Stromal cell of bone marrow (primary cell): ENCODE measurements at places on chromosomes 11 and 22.
A peak's percentile ranks its signal among the peaks of the same experiment; 100 is the strongest.

DNA sequence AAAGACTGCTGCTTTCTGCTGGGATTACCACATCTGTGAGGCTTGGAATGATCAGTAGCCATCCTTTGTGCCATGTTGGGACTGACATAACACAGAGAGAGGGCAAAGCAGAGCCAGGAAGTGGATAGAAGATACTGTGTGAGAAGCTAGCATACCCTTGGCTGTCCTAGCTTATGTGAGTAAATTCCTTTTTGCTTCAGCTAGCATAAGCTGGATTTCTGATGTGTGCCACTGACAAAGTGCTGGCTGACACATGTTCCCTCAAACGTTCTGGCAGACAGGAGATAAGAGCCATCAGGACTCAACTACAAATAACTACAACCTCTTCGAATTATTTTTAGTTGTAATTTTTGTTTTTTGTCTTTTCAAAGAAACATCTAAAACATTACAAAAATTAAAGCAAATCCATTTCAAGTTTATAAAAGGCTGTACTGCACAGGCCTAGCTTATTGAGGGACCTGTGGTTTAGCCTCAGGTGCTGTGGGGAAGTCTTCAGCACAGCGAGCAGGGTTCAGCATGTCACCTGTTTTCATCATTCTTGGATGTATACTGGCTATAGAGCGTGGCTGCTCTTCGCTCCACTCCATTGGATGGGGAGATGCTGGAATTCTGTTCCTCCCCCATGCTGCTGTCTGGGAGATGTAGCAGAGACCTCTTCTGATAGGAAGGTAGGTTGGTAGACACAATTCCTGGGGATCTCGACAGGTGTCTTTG, 120.9 kb downstream of the SWAP70 start:
- DNase-seq = no peak

GRCh38 chr22:45968003-45968650, 8.8 kb downstream of the WNT7B start:
- no peak for DNase-seq

- no peak for DNase-seq
Observed at GRCh38 chr11:64787526-64788320, 9.4 kb upstream of the SF1 start.

DNA sequence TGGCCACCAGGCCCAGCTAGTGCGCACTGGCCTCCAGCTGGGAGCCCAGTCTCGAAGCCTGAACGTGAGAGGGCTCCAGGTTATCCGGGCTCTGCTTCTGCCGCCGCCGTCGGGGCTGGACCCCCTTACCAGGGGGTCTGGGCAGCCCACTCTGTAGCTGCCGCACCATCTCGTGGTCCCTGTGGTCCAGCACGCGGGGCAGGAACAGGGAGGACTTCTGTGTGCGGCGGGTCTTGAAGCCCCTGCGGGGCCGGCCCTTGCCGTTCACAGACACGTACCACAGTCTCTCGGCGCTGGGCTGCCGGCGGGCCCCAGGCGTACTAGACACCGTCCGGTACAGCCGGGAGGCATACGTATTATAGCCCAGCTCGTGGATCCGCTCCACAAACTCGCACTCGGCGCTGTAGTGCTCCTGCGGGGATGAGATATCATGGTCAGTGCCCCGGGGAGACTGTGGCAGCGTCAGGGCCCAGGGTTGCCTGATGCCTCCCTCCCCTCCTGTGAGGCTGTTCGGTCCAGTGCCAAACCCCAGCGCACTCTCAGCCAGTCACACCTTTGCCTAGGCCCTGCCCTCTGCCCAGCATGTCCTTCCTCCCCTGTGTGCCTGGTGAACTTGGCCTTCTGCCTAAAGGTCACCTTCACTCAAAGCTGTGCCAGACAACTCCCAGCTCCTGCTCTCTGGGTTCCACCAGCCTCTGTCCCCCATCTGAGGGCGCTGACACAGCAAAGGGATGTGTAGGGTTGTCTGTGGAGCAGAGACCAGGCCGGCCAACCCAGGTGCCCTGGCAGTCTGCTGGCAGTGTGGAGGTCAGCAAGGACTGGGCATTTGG, 8.7 kb downstream of the FGF3 start:
- DNase-seq = no peak

GRCh38 chr11:66293777-66294625, 2.3 kb downstream of the TMEM151A start:
- DNase-seq = no peak

DNA sequence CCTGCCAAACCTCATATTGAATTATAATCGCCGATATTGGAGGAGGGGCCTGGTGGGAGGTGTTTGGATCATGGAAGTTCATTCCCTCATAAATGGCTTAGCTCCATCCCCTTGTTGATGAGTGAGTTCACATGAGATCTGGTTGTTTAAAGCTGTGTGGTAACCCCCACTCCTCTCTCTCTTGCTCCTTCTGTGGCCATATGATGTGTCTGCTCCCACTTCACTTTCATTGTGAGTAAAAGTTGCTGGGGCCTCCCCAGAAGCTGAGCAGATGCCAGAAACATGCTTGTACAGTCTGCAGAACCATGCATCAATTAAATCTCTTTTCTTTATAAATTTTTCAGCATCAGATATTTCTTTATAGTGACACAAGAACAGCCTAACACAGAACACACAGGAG, 929.0 kb upstream of the FAT3 start:
- DNase-seq = no peak

DNA sequence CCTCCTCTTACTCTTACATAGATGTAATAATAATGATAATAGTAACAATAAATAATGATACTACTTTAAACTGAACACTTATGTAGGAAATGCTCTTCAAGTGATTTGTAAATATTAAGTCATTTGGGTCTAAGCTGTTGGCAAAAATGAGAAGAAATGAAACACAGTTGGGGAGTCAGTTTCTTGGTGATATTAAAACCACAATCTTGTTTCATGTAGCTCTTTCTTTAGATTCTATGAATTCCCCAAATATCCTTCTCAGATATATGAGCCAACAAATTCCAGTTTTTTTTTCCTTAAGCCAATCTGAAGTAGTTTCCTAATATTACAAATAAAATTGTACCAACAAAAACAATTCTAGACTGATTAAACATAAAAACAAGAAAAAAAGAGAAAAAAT, 1115.6 kb upstream of the CNTN5 start:
- no peak for DNase-seq

DNA sequence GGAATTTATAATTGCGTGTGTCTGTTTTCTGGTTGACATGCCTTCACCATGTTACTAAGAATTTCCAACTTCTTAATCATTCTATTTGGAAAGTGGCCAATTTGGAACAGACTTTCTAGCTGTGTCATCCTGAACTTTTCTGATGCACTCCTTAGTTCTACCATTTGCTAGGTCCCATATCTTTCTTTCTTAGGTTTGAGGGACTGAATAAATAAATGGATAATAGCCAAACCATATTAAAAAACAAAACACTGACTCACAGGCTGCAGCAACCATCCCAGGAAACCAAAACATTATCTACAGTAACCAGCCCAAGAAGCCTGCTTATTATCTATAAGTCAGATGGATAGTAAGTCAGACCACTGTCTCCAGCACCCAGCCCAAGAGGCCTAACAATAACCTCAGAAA, 57.5 kb upstream of the PLET1 start:
- DNase-seq = peak; percentile 82

DNA sequence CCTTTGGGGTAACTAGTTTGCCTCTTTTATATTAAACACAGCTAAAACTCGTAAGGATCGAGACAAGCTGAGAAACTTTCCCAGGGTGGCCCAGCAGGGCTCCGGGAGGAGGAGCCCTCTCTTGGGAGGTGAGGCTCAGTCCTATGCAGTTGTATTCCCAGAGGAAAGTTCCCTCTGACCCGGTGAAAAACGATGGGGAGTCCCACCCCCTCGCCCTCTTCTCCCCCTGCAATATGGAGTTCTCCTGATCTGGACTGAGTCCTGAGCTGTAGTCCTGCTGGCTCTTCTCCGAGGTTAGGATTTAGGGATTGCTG, 1.3 kb downstream of the NTM start:
- no peak for DNase-seq

GRCh38 chr22:32546496-32546895, 71.9 kb downstream of the FBXO7 start:
- DNase-seq = no peak

DNA sequence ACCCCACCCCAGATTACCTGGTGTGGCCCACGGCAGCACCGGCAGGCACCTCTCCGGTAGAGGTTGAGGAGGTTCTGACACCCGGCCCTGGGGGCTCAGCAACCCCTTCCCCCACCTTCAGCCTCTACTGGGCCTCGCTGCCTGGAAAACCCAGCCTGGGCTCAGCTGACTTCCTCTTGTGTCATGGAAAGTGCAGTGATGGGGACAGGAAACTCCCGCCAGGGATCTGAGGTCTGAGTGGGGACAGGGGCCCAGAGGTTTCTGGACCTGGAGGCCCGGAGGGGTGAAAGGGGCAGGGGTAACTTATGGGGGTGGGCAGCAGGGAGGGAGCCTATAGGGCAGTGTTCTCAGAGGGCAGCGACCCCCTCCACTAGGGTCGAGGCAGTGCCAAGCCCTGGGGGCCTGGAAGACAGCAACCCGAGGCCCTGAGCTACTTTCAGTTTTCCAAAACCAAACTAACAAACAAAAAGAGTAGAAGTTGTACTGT, 10.0 kb upstream of the CD5 start:
- no peak for DNase-seq

- DNase-seq = no peak
Observed at GRCh38 chr11:76704171-76704948, 33.8 kb upstream of the LRRC32 start.

DNA sequence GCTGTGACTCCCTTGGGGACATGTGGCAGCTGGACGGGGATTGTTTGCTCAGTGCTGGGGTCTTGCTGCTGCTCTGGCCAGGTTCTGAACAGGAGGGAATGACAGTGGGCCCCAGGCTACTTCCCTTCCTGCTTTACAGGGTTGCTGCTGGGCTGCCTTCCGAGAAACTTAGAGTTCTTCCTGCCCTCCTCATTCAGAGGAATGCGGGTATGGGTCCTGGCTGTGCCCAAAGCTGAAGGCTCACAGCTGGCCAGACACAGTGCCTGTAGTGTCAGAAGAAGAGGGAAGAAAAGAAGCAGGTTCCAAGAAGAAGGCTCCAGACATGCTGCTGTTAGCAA, 108.3 kb upstream of the PARVA start:
- DNase-seq = peak; percentile 25

- no peak for DNase-seq
Observed at GRCh38 chr11:61082062-61082870, 20.0 kb upstream of the CD5 start.

DNA sequence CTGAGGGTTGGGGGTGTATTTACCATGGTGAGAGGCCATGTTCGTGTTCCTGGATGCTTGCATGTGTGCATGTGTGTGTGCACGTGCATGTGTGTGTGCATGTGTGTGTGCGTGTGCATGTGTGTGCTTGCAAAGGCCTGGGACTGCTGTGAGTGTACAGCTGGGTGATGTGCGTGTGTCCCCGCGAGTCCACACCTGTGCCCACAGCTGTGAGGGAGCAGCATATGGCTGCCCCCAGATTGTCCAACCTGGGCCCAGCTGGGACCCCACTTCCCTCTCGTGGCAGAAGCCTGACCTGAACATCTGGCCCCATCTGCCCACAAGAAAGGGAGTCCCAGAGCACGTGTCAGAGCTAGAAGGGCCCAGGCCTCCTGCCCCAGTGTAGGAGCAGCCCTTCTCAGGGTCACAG, 8.4 kb upstream of the CD248 start:
- DNase-seq = no peak

DNA sequence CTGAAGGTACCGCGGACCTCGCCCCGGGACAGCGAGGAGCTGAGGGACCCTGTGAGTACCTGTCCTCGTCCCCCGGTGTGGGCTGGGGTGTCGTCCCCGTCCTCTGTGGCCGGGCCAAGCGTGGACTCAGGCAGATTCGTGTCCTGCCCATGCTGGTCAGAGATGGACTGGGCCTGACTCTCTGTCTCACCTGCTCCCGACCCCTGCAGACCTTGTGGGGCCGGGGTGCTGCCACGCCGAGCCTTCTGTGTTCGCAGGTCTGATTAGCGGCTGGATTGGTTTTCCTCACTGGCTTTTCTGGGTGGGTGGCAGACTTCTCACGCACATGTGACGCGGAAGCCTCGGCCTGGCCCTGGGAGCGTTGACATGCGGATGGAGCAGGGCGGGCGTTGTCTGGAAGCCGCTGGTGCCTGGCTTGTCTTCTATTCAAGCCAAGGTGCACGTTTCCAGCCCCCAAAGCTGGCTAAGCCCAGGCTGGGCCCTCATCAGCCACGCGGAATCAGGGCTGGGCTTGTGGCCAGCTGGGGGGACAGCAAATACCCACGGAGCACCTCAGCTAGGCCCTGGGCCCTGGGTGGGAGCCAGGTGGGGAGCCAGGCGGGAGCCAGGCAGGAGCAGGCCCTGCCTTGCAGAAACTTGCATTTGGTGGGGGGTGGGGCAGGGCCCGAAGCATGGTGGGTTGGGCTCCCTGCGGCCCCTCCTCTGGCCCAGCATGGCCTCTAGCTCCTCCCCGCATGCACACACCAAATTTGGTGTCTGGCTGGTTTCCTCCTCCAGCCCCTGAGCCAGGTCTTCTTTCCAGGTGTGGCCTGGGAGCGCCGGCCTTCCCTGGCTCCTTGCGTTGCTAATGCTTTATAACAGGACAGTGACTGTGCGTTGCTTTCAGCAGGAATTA, 7.0 kb downstream of the GRAMD4 start:
- DNase-seq = no peak

GRCh38 chr22:22995166-22995565, 75.2 kb upstream of the GNAZ start:
- DNase-seq = no peak

- DNase-seq = no peak
Observed at GRCh38 chr11:70826541-70827335, 425.6 kb downstream of the SHANK2 start.

DNA sequence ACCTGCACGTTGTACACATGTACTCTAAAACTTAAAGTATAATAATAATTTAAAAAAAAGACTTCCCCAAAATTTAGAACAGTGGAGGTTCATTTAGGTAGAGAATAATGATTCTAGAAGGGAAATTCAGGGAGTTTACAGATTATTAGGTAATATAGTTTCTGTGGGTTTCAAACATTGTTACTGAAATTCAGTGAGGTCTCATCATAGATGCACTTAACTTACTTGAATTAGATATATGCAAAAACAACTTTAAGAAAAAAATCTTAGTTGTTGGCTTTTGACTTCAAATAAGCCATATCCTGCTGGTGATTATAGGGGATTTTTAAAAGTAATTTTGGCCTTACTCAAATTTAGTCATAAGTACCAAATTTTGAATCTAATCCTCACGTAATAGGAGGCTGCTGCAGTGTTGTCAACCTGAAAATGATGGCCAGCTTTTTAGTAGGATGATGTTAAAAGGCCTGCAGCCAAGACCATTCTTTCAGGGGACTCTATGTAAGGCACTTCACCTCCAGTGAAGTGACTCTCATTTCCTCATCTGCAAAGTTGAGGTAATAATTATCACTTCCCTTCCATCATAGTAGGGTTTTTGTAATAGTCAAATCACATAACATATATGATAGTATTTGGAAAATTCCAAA, 42.5 kb upstream of the KCNA4 start:
- no peak for DNase-seq

DNA sequence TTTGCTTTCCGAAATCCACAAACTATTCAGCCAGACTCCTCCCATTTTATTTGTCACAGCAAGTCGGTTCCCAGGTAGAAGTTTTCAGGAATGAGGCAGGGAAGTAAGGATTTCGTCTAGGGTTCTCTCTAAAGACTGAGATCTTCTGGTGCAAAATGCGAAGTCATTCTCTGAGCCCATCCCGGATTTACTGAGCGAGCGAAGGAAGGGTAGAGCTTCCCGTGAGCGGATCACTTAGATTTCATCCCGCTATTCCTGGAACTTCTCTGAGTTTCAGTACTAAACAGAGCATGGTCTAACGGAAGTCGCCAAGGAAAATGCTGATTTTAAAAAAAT, 3.1 kb upstream of the CALCA start:
- no peak for DNase-seq

- no peak for DNase-seq
Observed at GRCh38 chr22:28115426-28115825, 196.4 kb upstream of the PITPNB start.

- DNase-seq = no peak
Observed at GRCh38 chr11:80321786-80322185, 881.0 kb upstream of the TENM4 start.
